ENCODE measurements at places on chromosomes 16 and 17.

DNA sequence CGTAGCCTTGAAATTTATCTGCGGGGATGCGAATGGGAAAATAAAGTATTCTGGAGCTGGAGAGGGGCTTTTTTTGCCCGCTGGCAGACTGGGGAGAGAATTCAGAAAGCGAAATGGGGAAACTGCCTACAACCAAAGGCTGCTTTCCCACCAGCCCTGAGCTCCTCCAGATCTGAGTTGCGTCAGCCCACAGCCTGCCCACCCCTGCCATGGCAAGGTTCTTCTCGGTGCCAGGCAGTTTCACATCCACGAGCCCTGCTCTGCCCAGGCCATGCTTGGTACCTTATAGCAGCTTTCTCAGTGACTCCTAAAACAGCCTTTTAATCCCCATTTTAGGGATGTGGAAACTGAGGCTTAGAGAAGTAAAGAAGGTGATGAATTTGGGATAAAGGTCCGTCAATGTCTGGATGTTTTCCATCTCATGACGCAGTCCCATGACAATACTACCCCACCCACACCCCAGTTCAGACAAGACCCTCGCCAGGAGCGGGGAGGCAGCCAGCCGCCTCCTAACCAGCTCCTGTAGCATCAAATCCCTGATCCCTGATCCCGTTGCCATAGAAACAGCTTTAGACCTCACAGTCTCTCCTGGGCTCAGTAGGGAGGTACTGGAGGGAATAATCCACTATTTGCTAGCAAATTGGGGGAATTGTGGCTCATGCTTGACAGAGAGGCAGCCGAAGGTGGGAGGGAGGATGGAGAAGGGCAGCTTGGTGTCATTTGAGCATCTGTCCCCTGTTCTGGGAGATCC lies 113.5 kb downstream of the MGAT5B start:
- DNase-seq = no peak

GRCh38 chr16:28492511-28492910 lies 637 bp upstream of the CLN3 start:
- DNase-seq = no peak

- DNase-seq = no peak
These were observed 4.3 kb downstream of the KRT19 start for GRCh38 chr17:41523787-41524186.

DNA sequence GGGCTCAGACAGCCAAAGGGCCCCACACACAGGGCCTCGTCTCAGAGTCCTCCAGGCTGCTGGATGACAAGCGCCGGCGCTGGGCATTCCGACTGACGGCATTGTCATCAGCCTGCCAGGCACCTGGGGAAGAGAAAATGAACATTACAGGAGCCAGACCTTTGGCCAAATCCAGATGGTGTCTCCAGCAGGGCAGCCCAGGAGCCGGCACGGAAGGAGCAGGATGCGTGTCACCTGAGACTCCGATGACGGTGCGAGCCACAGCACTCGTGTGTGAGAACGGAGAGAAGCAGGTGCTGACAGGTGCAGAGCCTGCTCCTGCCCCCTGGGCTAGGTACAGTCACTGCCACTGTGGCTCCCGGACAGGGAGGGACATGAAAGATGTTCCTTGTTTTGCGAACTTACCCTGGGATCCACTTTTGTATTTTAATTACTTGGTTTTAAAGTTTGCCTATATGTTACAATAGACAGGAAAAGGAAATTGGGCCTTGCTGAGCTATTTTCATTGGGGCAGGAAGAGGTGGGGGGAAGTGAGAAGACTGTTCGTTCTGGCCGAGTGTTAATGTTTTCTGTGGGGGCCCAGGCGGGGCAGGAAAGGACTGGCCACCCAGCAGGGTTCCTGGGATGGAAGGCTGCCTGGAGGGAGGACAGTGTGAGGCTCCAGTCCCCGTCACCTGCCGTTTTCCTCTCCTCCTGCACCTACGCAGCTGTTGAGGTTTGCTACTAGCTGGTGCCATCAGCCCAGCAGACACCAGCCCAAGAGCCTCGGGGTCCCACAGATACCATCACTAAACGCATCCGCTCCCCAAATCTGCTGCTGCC lies 4.4 kb upstream of the FOXJ1 start:
- DNase-seq = no peak

DNA sequence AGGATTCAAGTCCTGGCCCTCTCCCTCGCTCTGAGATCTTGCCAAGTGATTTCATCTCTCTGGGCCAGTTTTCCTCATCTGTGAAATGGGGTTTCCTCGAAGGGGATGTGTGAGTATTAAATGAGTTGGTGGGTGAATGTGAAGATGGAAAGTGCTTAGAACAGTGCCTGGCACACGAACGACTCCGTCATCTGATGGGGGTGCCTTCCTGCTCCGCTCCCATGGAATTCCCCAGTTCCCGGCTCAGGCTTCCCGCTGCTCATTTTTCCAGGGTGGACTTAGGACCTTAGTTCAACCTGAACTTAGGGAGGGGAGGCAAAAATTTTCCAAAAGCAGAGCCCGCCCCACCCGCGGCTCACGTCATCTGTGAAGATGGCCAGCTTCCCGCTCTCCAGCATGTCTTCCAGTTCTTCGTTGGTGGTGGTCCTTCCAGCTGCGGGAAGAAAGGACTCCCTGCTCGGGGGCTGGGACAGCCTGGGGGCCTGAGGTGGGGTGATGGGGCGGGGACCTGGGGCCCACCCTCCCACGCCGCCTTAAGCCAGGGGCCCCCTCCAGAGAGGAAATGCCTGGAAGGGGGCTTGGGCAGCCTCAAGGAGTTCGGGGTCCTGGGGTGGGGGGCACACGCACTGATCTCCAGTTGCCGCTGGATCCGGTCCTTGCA lies 11.4 kb downstream of the HSD3B7 start:
- peak; percentile 24 for DNase-seq

GRCh38 chr16:86786338-86786737 lies 208.0 kb downstream of the FOXL1 start:
- DNase-seq = no peak

- DNase-seq = no peak
These were observed 33.1 kb downstream of the CHCT1 start for GRCh38 chr17:60455378-60455777.

DNA sequence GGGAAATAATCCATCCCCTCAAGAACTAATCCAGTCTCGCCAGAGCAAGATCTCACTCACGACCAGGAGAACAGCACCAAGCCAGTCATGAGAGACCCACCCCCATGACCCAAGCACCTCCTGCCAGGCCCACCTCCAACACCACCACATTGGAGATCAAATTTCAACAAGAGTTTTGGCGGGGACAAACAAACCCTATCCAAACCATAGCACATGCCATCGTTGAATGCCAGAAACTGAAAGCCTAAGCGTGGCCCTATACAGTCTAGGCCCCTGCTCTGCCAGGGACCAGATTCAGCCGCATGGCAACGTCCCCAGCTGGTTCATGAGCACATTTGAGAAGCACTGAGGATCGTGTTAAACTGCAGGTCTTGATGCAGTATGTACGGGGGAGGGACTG lies 57.3 kb downstream of the AXIN2 start:
- DNase-seq = no peak
